ENCODE measurements at places on chromosomes 16 and 17.

- DNase-seq, result no peak
Measured at GRCh38 chr17:43779145-43780125, 658 bp upstream of the DUSP3 start.

DNA sequence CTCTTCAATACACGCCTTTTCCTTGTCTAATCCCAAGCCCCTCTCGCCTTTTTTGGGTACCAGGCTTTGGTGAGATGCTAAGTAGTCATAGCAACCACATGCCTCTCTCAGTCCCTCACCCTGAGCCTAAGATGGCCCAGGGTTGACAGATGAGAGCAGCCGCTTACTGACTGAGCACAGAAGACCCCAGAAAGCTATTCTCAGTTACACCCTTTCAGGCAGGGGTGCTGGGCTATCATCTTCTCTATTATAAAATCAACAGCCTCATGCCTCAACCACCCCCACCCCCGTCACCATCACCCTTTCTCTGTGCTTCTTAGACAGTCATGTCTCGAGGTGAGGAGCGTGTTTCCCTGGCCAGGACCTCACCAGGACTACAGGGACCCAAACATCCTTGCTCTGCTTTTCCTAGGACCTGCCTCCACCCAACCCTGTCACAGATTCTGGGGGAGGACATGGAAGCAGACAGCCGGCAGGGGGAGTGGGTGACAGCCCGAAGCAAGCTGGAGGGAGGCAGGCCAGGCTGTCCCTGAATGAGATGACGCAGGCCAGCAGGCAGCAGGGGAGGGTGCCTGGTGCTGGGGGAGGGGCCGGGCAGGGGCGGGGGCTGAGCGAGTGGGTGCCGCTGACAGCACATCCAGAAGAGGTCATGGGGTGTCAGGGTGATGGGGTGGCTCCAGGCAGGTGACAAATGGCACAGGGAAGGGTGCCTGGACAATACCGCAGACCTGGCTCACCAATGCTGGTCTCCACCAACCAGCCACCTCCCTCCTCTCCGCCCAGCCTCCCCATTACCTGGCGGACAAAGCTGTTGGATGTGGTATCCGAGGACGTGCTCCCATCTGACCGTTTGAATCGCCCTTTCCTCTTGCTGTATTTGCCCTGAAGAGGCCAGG, 3.1 kb downstream of the CACNB1 start:
- no peak for DNase-seq

DNA sequence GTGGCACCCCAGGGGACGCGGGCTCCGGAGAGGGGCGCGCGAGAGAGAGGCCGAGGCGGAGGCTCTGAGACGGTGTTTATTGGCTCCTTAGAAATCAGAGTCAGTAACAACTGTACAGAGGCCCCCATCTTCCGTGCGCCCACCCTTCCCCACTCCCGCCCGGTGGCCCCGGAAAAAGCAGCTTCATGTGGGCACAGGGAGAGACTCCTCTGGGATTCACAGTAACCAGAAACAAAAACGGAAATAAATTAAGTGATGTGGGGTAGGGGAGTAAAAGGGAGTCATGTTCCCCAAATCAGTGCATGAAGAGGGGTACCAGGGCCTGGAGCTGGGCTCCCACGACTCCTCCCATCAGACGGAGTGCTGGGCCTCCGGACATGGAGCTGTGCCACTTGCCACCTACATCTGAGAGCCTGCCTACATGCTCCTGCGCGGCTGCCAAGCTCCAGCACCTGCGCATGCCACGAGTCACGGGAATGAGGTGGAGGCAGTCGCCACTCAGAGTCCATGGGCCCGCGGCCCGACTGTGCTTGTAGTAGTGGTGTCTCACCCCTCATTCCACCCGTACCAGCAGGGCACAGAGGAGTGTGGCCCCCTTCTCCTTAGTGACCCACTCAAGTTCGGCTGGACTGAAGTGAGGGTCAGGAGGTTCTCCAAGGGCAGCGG, 543 bp upstream of the GPS2 start:
- no peak for DNase-seq

DNA sequence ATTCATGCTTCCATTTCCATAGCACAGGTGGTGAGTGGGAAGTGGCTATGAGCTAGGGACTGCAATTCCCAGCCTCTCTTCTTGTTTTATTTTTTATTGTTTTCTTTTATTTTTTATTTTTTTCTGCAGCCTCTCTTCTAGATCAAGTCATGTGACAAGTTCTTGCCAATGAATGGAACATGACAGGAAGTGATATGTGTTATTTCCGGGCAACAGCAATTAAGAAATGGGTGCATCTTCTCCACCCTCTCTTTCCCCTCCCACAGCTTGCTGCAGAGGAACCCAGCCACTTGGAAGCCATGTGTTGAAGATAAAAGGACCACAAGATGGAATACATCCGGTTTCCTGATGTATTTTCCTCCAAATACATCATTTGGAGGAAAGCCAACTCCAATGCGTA, 23.6 kb downstream of the IRX5 start:
- DNase-seq, result no peak

DNA sequence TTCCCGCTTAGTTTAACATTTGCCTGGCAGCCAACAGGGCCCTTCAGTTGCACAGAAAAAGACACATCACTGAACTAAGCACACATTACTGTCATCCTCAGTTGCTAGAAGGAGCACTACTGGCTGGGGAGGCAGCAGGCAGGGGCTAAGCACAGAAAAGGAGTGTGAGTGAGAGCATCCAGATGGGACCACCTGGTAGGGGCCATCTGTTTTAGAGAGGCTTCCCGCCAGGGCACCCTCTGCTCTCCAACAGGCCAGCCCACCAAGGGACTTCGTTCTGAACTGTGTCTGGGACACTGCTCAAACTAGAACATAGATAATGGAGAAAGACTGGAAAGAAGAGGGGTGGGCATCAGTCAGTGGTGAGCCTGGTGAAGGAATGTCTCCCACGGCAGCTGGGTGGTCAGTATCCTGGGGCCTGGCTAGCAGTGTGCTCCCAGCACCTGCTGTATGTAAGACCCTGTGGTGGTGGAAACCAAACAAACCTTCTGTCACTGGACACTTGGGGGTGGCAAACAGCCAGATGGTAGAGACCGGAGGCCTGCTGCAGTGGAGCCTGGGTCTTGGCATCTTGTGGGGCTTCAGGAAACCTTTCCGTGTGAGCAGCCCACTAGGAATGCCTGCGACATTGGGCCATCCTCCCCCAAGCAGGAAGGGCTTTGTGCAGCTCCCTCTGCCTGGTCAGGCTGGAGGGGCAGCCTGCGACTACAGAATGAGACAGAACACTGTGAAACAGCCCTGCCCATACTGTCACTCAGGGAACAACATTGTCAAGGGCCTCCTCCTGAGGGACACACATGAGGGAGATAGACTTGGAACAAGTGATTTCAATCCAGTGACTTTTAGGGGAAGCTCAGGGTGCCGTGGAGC, 12.8 kb upstream of the RANGRF start:
- no peak for DNase-seq

All from fibroblast of the conjunctiva (primary cell).